Amniotic stem cell (primary cell): ENCODE measurements at places on chromosomes 1 and 21.
A peak's percentile ranks its signal among the peaks of the same experiment; 100 is the strongest.

DNA sequence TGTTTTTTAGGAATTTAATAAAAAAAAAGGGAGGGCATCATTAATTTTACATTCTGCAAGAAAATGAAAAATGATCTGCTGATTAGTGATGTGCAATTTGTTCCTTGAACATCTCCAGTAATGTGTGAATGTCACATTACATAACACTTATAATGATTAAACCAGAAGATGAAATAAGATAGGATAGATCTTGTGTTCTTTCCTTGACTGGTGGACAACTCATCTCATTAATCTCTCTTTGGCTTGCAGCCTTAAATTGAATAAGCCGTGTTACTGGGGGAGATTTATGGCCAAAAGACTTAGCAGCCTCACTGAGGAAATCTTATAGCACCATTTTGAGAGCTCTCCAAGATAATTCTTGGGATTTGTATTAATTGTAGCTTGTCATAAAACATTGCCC lies 217.2 kb downstream of the ST6GALNAC3 start:
- DNase-seq: no peak

GRCh38 chr1:155729031-155729898 lies 40.4 kb downstream of the DAP3 start:
- DNase-seq: peak; percentile 28

DNA sequence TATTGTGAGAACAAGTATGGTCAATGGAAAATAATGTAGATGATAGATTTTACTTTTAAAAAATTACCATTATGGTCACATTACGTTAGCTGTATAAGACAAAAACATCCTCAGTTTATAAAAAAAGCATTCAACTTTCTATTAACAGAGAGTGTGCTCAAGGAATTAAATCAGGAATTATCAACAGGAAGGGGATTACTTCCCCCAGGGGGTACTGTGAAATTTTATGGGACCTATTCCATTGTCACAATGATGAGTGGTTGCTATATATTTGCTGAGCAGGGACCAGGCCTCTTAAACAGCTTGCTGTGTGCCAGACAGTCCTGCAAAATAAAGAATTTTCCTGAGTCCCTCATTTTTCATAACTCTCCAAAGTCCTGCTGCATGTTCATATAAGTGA lies 21.2 kb downstream of the JAM2 start:
- DNase-seq: no peak

- DNase-seq: no peak
Observed at GRCh38 chr1:47621977-47622376, 184.1 kb downstream of the FOXD2 start.

DNA sequence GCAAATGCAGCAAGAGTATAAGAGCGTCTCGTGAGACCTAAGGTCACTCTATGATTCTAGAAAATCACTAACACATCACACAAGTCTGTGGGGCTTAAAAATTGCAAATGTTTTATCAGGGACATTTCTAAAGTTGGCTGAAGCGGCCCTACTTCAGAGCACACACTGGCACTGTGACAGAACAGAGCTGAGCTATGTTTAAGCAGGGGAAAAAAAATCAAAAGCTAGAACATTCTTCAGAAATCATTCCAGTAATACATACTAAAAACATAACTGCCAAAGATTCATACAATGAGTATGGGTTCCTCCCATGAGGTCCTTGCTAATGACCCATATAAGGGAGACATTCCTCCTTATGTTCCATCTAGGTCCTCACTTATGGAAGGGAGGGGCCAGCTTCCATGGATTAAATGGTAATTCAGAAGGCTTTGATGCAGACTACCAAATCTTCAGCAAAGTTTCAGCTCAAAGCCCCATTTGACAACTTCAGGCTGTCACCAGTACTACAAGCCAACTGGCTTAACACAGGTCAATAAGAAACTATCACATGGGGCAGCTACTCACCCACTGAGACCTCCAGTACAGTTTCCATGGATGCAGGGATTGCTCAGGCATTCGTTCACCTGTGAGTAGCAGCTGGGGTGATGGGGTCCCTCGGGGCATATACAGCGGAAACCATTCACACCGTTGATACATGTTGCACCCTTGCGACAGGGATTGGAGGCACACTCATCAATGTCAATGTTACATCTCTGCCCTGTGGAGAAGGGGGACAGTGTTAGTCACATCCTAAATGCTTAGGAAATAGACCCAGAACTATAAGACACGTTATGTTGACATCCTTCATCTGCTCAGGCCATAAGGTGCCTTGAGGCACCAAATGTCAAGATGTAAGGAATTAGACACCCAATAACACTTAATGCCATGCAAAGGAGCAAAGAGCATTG lies 58.4 kb upstream of the ADAM30 start:
- no peak for DNase-seq

GRCh38 chr1:56194701-56195300 lies 384.6 kb downstream of the PLPP3 start:
- DNase-seq: no peak

DNA sequence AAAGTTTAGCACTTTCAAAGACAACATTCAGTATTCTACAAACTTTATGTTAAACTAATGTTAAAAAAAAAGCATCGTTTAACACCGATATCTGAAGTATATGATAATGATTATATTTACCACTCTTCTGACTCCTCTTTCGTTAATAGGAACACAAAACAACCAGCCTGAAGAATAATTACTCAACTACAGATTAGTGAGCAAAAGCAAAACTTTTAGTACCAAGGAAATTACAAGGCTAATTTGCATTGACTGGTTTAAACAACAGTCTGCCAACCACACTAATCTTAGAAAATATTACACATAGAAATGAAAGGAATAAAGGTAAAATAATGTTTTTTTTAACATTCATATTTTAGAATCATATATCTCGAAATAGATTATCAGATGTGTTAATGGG lies 500.7 kb downstream of the LMO4 start:
- DNase-seq: no peak

GRCh38 chr1:173868266-173869020 lies at the start of gene ZBTB37:
Gene ZBTB37, plus strand, starts transcription at chr1:173868380. Its CDS starts 1,846 bp downstream, at chr1:173870226.
- DNase-seq: no peak

DNA sequence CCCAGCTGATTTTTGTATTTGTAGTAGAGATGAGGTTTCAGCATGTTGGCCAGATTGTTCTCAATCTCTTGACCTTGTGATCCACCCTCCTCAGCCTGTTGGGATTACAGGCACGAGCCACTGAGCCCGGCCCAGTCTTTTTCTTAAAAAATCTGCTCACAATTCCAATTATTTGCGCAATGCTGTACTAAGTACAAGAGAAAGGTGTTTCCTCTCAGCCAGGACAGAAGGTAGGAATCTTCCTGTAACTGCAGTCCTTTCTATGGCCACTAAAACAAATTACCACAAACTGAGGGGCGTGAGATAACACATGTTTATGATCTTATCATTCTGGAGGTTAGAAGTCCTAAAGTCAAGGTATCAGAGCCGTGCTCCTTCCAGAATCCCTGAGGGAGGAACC lies 6.9 kb upstream of the CBR3 start:
- no peak for DNase-seq

- DNase-seq: no peak
Observed at GRCh38 chr1:244386595-244386994, 65.1 kb downstream of the ADSS2 start.

GRCh38 chr1:63523738-63524137 lies 413 bp downstream of the EFCAB7 start:
- no peak for DNase-seq

GRCh38 chr1:43797891-43798290 lies 90.6 kb downstream of the ST3GAL3 start:
- no peak for DNase-seq
